Sigmoid colon (tissue), 7 donors: ENCODE measurements at places on chromosomes 7 and 10. TPM values are rescaled to one million over a fixed set of nuclear protein-coding genes. Genes with fewer than 3 reads are reported as not detected.

DNA sequence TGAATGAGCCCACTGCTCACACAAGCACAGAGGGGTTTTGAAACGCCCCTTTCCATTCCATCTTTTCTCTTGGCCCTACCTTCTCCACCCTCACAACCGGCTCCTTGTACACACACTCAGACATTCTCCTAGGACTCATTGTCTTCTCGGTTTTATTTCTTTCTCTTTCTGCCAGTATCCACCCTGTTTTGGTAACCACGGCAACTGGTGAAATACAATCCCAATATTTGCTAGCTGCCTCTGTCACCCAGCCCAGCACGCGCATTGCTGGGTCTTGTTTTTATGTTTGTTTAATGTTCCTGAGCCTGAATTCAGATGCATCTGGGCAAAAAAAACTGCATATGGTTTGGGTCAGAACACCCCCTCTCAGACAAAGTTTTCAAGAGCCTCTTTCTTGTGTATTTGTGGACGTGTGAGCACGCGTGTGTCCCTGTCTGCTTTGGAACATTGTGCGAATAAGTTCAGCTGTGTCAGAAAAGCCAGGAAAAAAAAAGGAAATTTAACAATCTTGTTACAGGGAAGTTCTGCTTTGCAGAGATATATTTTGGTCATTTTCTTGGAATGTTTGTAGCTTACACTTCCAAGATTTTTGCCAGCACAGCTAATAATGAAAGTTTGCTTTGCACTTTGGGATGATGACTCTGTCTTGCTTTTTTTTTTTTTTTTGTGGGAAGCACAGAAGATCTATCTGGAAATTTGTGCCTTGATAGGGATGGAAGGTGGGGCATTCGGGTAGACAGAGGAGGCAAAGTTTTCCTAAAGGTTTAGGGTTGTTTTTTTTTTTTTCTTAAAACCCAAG, 225.9 kb downstream of the TRIL start:
- no peaks in the 10 kb centered on the region for H3K27me3 ChIP-seq
- peak overlapping the region; percentile 1 for H3K27ac ChIP-seq
- no peak overlapping the region for H3K4me3 ChIP-seq
- peaks cover 26% of the 10 kb centered on the region for H3K4me1 ChIP-seq

GRCh38 chr7:107948645-107949442, 54.1 kb downstream of the LAMB1 start:
- H3K4me3 ChIP-seq, result no peak overlapping the region
- peaks cover 28% of the 10 kb centered on the region for H3K36me3 ChIP-seq
- no peak for DNase-seq
- H3K27me3 ChIP-seq, result no peaks in the 10 kb centered on the region
- H3K4me1 ChIP-seq, result no peaks in the 10 kb centered on the region

DNA sequence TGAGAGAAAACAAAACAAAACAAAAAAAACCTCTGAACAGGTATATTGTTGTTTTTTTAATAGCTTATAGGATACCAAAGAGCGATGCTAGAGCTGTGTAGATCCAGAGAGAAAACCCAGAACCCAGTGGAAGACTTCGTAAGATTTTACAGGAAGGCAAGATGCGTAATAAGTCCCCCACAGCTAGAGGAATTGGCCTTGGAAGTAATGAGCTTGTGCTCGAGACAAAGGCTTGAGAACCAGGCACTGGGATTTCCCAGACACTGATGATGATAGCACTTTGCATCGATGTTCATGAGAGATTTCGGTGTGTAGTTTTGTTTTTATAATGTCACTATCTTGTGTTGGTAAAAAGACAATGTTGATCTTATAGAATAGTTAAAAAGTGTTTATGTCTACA, 821.5 kb upstream of the IGFBP3 start:
- H3K36me3 ChIP-seq, result no peaks in the 10 kb centered on the region
- no peak for DNase-seq
- no peaks in the 10 kb centered on the region for H3K4me1 ChIP-seq
- no peak overlapping the region for H3K27ac ChIP-seq
- H3K4me3 ChIP-seq, result no peak overlapping the region
- no peaks in the 10 kb centered on the region for H3K27me3 ChIP-seq

GRCh38 chr10:37225163-37225562, 99.8 kb downstream of the ANKRD30A start:
- DNase-seq, result no peak
- H3K4me3 ChIP-seq, result no peak overlapping the region
- no peak overlapping the region for H3K27ac ChIP-seq
- H3K36me3 ChIP-seq, result no peaks in the 10 kb centered on the region
- H3K27me3 ChIP-seq, result no peaks in the 10 kb centered on the region
- H3K4me1 ChIP-seq, result no peaks in the 10 kb centered on the region

TACC2 gene
- 55.3 TPM for polyA plus RNA-seq

UCMA gene
- polyA plus RNA-seq, result not detected
